Activated CD4-positive, alpha-beta memory T cell treated with anti-CD3 and anti-CD28 coated beads for 36 hours (primary cell): ENCODE measurements at places on chromosomes 1 and 21.

GRCh38 chr21:41832596-41833496 is 46.3 kb downstream of the PRDM15 start:
- no peak for DNase-seq

- no peak for DNase-seq
Measured at GRCh38 chr1:231592809-231593208, 33.8 kb upstream of the DISC1 start.

DNA sequence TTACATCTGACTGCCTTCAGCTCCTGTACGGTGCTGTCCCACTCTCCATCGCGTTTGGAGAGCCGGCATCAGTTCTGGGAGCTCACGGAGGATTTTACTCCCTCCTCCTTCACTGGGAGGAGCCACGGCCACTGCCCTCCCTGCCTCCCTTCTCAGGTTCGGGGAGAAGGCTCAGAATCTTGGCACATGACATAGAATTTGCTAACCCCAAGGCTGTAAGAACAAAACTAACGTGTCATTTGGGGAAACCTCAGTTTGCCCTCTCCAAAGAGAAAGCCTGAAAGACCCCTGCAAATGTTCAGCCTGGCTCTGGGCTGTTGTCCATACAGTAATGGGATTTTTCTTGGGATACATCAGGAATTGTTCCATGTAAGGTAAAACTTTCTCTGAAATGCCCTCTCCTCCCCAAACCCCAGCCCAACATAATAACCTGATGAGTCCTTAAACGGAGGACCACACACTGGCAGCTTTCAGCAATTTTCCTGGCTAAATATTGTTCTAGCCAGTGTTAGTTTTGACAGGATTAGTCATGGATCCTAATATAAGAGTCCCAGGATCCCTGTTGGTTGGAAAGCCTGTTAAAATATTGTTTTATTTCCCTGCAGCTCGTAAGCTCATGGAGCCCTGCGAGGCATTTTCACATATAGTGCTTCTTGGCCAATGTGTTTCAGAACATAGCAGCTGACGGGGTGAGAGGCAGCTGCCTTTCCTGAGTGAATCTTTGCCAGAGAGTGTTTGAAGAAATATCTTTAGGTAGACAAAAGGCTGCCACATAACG is 98.8 kb downstream of the RHOU start:
- DNase-seq: no peak

DNA sequence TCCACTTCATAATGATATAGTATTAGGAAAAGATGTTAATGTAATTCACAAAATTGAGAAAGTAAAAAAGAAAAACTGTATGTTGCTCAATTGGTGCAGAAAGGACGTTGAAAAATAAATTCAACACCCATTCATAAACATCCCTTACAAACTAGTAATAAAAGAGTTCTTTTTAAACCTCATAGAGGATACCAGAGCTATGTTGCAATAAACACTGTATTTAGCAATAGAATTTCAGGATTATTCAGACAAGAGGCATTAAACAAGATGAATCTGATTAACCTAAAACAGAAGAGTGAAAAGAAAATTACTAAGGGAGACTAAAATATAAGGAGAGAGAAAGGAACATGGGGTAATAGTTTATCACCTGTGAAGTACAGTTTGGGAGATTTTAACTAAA is 154.8 kb downstream of the NTPCR start:
- no peak for DNase-seq

GRCh38 chr1:34899906-34900305 is 29.5 kb downstream of the DLGAP3 start:
- DNase-seq: no peak
